Naive thymus-derived CD8-positive, alpha-beta T cell (primary cell): ENCODE measurements at places on chromosomes 5 and 9. TPM values are rescaled to one million over a fixed set of nuclear protein-coding genes. Genes with fewer than 3 reads are reported as not detected.

DNA sequence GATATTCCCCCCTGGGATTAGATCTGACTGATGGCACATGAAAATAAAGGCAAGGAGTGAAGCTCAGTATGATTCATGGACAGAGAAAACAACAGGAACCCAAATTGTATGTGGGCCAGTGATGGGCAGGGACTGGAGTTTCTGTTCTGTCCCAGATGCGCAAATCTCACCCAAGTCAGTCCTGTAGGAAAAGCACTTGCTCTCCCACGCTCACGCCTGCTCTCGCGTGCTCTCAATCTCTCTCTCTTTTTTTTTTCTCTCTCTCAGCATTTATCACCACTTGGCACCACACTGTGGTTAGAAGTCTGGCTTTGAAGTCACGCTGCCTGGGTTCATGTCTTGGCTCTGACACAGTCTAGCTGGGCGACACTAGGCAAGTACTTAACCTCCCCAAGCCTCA, 106.5 kb upstream of the LRRTM2 start:
- peak overlapping the region; percentile 17 for H3K27ac ChIP-seq
- DNase-seq, result no peak
- peaks cover 7% of the 10 kb centered on the region for H3K36me3 ChIP-seq
- H3K4me1 ChIP-seq, result peaks cover 41% of the 10 kb centered on the region

The UNC13B gene
- total RNA-seq, result 0.94 TPM

The CXXC5 gene
- 8.3 TPM for total RNA-seq

GRCh38 chr5:67770431-67771025, 445.0 kb upstream of the PIK3R1 start:
- no peak overlapping the region for H3K27ac ChIP-seq
- no peaks in the 10 kb centered on the region for H3K36me3 ChIP-seq
- no peaks in the 10 kb centered on the region for H3K4me1 ChIP-seq

The PKD2L2 gene
- not detected for total RNA-seq

The SERF1B gene
- 16.3 TPM for total RNA-seq

The MSX2 gene
- not detected for total RNA-seq

DNA sequence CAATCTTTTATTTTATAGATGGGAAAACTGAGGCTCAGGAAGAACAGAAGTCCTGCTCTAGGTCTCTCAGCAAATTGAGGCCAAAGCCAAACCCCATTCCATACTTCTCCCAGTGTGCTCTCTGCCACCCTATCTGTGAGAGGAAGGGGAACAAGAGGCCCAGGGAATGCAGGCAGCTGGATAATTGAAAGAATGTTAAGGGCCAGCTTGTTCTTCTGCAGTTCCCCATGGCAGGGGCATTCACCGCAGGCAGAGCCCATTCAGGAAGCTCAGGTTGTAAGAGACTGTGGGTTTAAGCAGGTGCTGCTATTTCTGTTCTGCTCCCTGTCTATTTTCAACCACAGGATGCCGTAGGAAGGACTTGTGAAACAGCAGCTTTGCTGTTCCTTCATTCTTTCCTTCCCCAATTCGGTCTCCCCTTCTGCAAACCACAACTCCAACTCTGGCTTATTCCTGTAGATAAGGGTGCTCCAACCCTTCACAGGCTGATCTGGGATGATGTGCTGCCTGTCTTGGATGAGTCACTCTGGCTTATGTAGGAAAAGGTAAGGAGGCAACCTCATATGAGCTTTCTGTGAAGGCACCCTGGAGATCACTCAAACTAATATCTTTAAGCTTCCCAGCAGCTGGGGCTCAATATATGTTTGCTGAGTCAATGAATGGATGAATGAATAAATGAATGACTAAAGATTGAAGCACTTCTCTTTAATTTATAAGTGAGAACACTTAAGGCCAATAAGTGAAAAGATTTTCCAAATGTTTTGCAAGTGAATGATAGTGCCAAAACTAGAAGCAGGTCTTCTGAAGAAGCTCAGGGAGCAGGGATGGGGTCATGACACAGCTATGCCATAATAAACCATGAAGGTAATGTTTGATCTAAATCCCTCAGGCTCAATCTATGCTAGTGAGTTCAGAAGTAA, 377.6 kb downstream of the BRINP1 start:
- H3K27me3 ChIP-seq, result peaks cover 9% of the 10 kb centered on the region
- no peak overlapping the region for H3K27ac ChIP-seq
- no peaks in the 10 kb centered on the region for H3K36me3 ChIP-seq
- H3K4me1 ChIP-seq, result no peaks in the 10 kb centered on the region
- no peak for DNase-seq

The KIF4B gene
- not detected for total RNA-seq

DNA sequence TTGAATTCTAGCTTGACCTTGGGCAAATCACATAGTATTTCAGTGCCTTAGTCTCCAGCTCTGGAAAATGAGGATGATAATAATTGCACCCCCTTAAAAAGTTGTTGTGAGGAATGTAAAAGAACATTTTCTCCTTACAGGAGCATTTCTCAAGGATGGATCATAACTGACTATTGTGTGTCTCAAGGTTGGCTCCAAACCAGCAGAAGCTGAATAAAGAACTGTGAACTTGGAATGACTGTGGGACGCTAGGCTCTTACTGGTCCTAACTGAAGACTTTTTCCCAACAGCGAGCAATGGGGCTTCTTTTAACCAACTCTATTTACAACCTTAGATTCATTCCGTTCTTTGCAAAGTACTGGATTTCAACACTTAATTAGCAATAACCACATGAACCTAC, 26.2 kb upstream of the GLRX start:
- H3K27me3 ChIP-seq, result no peaks in the 10 kb centered on the region
- no peaks in the 10 kb centered on the region for H3K36me3 ChIP-seq
- no peak for DNase-seq
- H3K27ac ChIP-seq, result no peak overlapping the region

The NOXA1 gene
- 4.5 TPM for total RNA-seq

The PCDHB2 gene
- total RNA-seq, result not detected

- H3K27ac ChIP-seq, result no peak overlapping the region
- peaks cover 48% of the 10 kb centered on the region for H3K27me3 ChIP-seq
- no peak for DNase-seq
These were observed 41.9 kb upstream of the FUBP3 start for GRCh38 chr9:130537346-130538050.

The PCDHGA12 gene
- total RNA-seq, result 0.22 TPM

DNA sequence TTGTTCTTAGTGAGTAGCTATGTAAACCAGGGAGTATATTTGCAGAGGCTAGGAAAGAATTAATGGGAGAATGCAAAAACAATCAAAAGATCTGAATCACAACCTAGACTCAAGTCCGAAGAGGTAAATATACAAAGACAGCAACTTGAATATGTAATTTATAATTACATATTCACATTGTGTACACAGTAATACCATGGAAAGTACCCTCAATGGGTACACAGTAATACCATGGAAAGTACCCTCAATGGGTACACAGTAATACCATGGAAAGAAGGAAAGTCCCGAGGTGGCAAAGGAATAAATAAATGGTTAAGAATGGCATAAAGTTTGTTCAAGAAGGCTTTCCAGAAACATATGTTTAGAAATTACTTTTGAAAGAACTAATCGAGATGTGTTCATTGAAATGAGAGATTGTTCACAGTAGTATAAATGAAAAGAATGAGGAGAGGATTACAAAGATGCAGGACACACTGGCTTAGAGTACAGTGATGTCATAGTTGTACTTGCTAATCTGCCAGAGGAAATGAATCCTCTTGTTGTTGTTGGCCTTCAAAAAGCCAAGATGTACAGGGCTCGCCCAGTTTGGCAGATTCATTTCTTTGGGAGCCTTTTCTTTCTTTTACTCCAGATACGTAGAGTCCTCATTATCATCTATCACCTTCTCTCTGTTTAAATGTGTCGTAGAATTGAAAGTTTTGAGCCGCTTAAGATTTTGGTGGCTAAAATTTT, 116.0 kb downstream of the UNC13B start:
- no peak overlapping the region for H3K4me3 ChIP-seq
- H3K27me3 ChIP-seq, result peaks cover 4% of the 10 kb centered on the region
- no peak overlapping the region for H3K27ac ChIP-seq
- H3K4me1 ChIP-seq, result no peaks in the 10 kb centered on the region
- peaks cover 3% of the 10 kb centered on the region for H3K36me3 ChIP-seq
